ENCODE measurements at places on chromosomes 3 and 15. TPM values are rescaled to one million over a fixed set of nuclear protein-coding genes. Genes with fewer than 3 reads are reported as not detected.

GPR171 gene
- 142 TPM for total RNA-seq

LMOD3 gene
- not detected for total RNA-seq

FANCD2OS gene
- not detected for total RNA-seq

A4GNT gene
- not detected for total RNA-seq

GOLGA6L7 gene
- not detected for total RNA-seq

PDZRN3 gene
- total RNA-seq: not detected

GTF2A2 gene
- total RNA-seq: 86.3 TPM

RTF1 gene
- 39.2 TPM for total RNA-seq

PARP9 gene
- 114 TPM for total RNA-seq

RSL24D1 gene
- total RNA-seq: 96.0 TPM

DNA sequence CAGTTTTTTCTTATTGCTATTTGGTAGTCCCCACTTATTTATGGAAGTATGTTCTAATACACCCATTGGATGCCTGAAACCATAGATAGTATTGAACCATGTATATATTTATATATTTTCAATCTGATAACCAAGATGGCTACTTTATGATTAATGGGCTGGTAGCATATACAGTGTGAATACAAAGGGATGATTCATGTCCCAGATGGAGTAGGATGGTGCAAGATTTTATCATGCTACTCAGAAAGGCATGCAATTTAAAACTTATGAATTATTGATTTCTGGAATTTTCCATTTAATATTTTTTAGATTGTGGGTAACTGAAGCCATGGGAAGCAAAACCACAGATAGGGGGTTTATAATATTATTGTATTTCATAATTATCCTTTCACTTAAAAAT lies 35.2 kb downstream of the AP4E1 start:
- no peak for DNase-seq

GRCh38 chr3:169970847-169971246 lies 4.2 kb downstream of the SEC62 start:
- DNase-seq: no peak

DNA sequence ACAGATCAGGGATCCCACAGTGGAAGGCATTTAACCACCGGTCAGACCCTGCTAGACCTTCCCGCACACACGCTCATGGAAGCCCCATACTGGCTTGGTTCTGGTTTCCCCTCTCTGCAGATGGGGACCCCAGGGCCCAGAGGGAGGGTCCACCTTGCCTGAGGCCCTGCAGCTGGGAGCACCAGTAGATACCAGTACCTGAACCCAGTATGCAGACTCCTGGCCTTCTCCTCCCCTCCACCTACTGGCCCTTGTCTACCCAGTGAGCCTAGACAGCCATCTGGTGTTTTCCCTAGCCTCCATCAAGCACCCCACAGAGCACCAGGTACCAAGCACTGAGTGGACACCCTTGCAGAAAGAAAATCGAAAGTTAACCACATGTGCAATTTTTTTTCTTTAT lies 65.1 kb downstream of the MEGF11 start:
- no peak for DNase-seq

- DNase-seq: no peak
Observed at GRCh38 chr3:25397150-25397549, 30.9 kb upstream of the RARB start.

DNA sequence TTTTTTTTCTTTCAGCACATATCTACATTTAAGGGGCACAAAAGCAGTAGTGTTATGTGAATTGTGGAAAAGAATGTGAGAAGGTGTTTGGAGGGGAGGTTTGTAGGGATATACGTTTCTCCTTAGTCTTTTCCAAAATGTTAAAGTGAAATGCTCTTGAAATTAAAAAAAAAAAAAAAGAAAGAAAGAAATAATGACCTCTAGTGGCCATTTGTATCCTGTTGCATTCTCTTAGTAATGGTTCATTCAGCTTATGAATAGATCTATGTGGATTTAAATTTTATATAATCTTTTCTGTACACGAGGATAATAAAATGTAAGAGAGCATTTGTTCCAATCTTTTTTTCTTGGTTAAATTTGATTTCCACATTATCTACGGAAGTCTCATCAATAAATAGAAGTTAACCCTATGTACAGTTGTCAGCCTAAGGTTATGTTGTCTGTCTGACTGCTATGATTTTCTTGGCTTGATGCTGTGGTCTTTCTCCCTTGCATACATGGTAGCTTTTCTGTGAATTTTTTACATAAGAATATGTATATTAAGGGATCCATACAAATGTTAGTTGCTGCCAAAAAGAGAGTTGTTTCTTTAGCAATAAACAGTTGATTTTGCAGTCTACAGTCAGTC lies 1.7 kb downstream of the P2RY13 start:
- DNase-seq: no peak

- no peak for DNase-seq
Observed at GRCh38 chr3:158750016-158750415, 17.8 kb upstream of the RARRES1 start.

GRCh38 chr3:46900007-46900292 lies 22.4 kb downstream of the PTH1R start:
- DNase-seq: peak; percentile 22

GRCh38 chr3:183484431-183485075 lies 56.1 kb upstream of the MCF2L2 start:
- no peak for DNase-seq

GRCh38 chr3:128870347-128870746 lies 9.1 kb upstream of the ACAD9 start:
- no peak for DNase-seq

DNA sequence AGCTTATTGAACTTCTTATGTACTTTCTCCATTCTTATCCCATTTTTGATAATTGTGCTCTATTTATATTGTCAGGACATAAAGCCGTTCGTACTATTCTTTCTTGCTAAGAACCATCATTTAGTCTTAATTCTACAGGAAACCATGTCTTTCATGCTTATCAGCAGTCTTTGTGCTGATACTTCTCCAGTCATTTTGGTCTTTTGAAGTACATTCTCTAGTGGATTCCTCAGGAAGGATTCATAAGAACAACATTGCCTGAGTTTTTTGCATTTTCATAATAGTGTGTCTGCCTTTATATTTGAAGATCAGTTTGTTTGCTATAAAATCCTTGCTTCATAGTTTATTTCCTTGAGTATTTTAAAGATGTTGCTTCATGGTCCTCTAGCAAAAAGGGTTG lies 126.6 kb upstream of the NEO1 start:
- no peak for DNase-seq

DNA sequence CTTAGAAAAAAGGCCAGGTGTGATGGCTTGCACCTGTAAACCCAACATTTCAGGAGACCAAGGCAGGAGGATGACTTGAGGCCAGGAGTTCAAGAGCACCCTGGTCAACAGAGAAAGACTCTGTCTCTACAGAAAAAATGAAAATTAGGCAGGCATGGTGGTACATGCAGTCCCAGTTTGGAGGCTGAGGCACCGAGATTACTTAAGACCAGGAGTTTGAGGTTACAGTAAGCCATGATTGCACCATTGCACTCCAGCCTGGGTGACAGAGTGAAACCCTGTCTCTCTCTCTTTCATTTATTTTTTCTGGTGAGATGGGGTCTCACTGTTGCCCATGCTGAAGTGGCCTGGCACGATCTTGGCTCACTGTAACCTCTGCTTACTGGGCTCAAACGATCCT lies 24.7 kb downstream of the IP6K1 start:
- no peak for DNase-seq

- DNase-seq: no peak
Observed at GRCh38 chr15:49286649-49287404, 116.8 kb downstream of the GALK2 start.

- DNase-seq: peak; percentile 9
Observed at GRCh38 chr3:126343649-126344035, 13.6 kb downstream of the KLF15 start.

- no peak for DNase-seq
Observed at GRCh38 chr3:46213201-46213600, 5.1 kb upstream of the CCR1 start.

DNA sequence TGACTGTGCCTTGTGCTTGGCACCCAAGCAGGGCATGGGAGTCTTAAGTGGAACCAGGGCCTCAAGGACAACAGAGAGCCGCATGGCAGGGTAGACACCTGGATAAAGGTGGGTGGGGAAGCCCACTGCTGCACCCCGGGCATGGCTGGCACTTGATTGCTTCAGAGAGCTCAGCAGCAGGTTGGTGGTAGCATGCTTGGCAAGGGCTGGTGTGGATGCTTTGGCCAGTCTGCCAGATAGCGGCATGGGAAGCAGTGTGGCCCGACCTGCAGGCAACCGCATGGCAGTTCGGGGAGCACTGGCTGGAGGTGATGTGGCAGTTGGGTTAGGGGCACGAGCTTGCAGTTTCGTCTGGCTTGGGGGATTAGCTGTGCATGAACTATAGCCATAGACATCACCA lies 2.5 kb downstream of the CCDC71 start:
- no peak for DNase-seq

DNA sequence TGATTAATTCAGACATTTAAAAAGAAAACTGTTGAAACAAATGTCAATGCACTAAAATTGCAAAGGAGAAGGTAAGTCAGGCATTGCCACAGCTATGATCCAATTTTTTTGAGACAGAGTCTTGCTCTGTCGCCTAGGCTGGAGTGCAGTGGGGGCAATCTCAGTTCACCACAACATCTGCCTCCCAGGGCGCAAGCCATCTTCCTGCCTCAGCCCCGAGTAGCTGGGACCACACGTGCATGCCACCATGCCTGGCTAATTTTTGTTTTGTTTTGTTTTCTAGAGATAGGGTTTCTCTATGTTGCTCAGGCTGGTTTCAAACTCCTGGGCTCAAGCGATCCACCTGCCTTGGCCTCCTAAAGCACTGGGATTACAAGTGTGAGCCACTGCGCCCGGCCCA lies 117.6 kb downstream of the FMN1 start:
- no peak for DNase-seq

GRCh38 chr3:99781761-99782160 lies 35.9 kb upstream of the CMSS1 start:
- DNase-seq: no peak

DNA sequence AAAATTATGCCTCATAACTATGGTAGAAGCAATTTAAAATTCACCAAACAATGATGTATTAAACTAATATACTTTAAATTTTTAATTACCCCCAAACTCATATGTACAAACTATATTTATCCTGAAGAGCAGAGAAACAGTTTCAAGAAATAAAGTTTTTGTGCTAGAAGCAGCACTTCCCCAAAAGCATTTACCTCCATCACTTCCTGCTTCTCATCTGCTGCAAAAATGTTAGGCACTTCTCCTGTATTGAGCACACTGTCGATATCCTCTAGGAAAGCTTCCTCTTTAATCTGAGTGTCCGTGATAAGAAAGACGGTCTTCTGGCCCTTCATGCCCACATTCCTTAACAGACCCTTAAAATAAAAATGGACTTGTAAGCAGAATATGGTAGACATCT lies 101.5 kb upstream of the ASB14 start:
- DNase-seq: no peak

DNA sequence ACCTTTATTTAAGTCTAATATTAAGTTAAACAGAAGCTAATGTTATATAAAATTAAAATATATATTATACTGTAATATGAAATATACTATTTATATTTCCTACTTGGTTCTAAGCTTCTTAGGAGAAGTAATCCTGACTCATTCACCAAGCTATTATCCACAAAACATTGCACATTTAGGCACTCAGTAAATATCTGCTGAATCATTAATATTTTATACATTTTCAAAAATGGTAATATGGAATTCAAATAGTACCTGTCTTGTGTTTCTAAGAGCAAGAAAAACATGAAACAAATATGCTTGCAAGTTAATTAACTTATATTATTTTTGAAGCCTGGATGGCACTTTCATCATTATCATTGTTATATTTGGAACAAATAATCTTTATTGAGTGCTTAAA lies 153.0 kb upstream of the CNTN4 start:
- DNase-seq: no peak

DNA sequence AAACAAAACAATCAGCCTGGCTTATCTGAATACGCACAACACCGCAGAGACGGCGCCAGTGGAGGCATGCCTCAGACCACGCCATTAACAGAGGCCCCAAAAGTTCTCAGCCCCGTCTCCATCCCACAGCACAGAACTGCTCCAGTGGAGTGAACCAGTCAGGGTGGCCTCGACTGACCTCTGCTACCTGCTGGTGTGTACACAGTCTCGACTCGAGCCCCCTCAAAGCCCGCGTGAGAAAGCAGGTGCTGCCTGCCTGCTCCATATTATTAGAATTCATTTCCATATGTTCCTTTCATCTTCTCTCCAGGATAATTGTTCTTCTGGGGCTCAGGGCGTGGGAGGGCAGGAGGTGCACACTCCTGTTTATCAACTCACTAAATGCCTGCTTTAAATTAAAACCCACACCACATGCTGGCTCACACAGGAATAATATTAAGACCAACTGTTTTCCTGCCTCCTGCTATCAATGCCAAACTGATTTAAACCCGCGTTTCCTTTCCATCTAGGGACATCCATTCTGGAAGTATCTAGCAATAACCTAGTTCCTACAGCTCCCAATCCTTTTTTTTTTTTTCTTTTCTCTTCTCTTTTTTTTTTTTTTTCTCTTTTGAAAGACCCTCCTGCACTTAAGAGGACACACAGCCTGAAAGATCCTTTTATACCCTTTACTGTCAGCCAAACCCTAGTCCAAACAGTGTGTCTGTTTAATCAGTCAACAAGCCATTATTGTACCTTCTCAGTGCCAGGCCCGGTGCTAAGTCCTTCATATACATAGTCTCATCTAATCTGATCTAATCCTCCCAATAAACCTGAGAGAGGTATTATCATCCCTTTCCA lies 101.2 kb downstream of the TLE3 start:
- no peak for DNase-seq

DNA sequence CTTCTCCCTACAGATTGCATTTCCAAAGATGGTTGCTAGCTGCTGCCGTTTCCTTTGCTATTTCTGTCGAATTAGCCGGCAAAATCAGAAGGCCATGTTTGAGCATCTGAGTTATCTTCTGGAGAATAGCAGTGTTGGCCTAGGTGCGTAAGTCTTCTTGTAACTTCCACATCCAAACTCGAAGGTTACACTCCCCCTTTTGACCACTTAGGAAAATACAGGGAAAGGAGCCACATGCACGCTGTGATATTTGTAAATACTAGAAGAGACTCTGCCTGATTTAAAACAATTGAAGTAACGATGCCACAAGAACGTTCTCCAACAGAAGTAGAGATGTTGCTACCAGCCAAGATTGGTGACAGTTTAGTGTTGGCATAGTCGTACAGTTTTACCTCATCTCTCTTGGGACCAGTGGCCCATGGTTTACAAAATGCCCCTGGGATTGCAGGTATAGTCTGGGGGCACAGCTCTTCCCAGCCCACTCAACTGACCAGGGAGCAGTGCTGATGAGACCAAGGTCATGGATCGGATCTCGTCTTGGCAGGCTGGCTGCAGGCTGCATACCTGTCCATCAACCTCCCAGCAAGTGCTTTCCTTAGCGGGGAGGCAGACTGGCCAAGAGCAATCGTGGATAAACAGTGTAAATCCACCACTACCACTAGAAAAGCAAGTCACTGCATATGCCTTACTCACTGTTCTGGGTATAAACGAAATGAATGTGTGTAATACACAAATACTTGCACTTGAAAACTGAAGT lies 268.4 kb upstream of the CHRM5 start:
- DNase-seq: no peak

GRCh38 chr3:37173806-37174205 lies 576 bp downstream of the LRRFIP2 start:
- no peak for DNase-seq

- peak; percentile 55 for DNase-seq
Observed at GRCh38 chr3:40623567-40623966, 98.8 kb downstream of the ZNF621 start.

- no peak for DNase-seq
Observed at GRCh38 chr3:11272906-11273574, 843 bp downstream of the ATG7 start.
